ENCODE measurements at places on chromosomes 16 and 17.
A peak's percentile ranks its signal among the peaks of the same experiment; 100 is the strongest.

GRCh38 chr17:9021992-9022572 lies 772 bp downstream of the NTN1 start:
- DNase-seq: peak; percentile 35

- DNase-seq: no peak
Observed at GRCh38 chr17:45299361-45299760, 17.5 kb downstream of the MAP3K14 start.

DNA sequence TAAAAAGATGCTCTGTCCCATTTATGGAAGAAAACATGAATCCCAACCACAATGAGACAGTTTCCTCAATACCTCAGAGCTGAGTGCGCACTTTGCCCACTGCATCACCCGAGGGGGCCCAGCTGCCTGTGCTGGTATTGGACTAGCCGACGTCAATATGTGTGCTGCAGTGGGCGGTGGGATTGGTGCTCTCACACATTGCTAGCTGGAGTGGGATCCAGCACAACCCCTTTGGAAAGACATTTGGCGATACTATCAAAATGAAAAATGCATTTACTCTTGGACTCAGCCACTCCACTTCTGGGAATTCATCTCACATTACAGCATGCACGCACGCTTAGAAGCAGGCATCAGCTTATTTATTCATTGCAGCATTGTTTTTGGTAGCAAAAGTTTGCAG lies 289.2 kb upstream of the FOXF1 start:
- no peak for DNase-seq

DNA sequence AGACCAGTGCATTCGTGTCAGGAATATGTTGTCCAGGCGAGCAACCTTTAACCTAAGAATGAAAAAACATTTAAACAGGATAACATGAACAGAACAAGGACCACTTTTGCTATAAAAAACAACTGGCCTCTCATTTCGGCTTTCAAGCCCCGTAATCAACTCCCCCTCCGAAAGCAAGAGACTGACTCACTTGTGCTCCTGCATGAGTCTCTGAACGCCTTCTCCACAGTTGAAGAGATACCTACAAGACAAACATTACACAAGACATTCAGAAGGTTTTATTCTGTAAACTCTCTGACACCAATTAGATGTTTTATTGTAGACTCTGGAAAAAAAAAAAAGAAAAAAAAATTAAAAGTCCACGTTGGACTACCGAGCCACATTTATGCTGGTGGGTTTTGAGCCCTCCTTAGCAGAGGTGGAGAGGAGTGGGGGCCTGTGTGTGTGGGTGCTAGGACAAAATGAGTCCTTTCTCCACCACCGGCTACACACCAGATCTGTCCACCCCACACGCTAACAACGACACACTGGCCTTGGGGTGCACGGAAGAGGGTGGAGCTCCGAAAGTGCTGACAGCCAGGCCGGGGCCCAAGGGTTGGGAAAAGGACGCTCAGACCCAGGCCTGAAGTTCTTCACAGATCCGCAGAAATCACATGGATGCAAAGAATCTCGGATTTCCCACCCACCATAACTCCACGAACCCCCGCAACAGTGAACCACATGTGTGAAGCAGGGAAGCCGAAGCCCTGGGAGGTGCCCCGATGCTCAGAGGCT lies 759 bp downstream of the ELAC2 start:
- no peak for DNase-seq

DNA sequence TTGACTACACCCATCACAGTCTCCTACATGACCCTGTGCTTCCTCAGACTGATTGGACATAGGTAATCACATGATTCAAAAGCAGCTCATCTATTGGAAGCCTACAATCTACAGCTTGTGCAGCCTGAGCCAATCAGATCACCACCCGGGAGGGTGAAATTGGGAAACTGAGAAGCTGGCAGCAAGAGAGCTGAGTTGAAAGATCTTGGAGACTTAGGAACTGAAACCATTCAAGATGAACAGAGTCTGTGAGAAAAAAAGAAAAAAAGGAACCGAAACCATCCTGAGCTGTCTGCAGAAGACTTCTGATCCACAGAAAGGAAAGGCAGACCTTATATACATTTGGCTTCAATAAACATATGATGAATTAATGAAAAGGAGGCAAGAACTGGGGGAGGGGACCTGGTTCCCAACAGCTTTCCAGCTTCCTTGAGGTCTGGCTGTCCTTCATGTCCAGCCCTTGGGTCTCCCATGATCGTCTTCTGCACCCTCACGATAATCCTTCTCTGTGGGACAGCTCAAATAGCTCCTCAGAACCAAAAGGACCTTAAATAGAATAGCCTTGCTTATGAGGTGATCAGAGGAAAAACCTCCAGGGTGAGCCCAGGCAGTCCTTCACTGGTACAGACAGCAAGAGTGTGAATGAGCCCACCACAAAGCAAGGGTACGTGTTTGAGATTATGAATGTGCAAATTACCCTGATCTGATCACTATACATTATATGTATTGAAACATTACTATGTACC lies 32.6 kb downstream of the PLXDC1 start:
- no peak for DNase-seq

GRCh38 chr17:50909765-50910605 lies 43.8 kb upstream of the TOB1 start:
- peak; percentile 75 for DNase-seq

DNA sequence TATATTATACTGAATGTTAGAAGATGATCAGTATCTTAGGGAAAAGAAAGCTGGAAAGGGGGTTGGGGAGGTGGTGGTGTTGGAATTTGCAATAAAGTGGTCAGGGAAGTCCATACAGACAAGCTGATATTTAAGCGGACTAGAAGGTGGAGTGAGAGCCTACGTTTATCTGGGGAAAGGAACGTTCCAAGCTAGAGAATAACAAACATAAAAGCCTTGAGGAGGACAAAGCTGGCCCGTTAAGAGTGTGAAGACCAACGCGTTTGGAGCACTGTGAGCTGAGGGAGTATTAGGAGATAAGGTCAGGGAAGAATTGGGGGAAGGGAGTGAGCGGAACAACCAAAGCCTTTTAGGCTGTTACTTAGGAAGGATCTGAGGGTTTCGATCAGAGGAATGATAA lies 1.4 kb downstream of the DDX42 start:
- DNase-seq: no peak

GRCh38 chr17:10126616-10127501 lies 71.5 kb downstream of the GAS7 start:
- DNase-seq: peak; percentile 19

GRCh38 chr16:68768771-68769170 lies 31.7 kb downstream of the CDH1 start:
- no peak for DNase-seq

DNA sequence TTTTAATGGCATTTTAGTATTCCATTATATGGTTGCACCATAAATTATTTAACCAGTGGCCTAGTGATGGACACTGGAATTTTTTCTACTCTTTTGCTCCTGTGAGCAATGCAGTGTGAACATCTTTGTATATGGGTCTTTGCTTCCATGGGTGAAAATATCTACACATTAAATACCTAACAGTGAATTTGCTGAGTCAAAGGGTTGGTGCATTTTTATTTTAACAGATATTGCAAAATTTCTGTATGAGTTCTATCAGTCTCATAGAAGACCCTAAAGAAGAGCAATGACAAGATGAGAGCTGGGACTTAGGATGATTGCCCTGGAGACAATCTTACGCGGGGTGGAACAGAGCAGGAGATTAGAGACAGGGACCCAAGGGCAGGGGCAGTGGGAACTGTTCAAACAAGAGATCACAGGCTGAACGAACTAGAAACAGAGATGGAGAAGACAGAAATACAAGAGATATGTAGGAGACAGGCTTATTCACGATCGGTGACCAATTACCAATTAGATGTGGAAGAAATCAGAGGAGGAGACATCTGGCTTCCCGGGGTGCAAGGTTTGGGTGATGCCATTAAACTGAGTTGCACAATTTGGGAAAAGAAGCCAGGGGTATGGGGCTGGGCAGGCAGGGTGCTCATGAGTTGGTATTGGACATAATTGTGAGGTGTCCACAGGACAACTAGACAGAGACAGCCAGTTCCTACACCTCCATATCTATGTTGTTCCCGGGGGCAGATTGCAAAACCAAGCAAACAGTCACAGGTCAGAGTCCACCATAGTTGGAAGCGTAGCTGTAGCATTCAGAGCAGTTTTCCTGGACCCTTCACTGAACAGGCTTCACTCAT lies 39.9 kb upstream of the LONP2 start:
- no peak for DNase-seq

GRCh38 chr17:57088298-57088697 lies 3.3 kb downstream of the AKAP1 start:
- no peak for DNase-seq

Measured in stimulated activated CD4-positive, alpha-beta T cell treated with anti-CD3 and anti-CD28 coated beads, Interleukin-15, amount 100 ng/mL, for 24 hours (primary cell).